ENCODE measurements at places on chromosomes 4 and X.

- DNase-seq, result no peak
Measured at GRCh38 chr4:56699537-56700105, 18.5 kb upstream of the HOPX start.

- DNase-seq, result no peak
Measured at GRCh38 chr4:76226418-76226817, 12.8 kb upstream of the SCARB2 start.

GRCh38 chr4:16415751-16416150 lies 189.5 kb upstream of the TAPT1 start:
- no peak for DNase-seq

DNA sequence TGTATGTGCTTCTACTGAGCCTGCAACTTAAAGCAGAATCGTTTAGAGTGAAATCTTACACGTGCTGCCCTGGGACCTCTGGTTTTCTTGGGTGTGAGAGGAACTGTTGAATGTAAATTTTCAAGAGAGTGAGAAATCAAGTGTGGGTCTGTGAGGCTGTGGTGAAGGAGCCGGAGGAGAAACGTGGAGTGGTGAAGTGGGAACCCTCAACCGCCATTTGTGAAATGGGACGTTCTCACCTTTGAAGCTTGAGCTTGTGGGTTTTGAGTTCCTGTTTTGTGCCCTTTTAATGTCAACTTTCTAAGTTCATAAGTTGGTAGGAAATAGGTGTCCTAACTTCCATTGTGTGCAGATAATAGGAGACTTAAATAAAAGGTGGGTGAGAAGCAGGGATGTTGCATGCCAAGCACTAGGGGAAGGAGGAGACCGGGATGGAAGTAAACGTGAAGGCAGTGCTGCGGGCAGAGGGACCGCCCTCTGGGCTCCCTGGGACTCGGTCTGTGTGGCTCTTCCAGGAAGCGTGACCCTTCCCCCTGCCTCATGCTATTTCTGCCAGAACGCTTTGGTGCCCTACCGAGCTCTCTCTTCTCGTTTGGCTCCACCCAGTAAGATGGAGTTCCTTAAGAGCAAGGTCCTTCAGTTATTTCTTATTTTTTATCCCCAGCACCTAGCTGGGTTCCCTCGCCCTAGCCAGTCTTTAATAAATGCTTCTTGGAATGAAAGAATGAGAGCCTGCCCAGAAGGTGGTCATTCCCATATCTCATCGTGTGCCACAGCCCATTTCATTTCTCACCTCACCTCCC lies 56.0 kb downstream of the TMEM131L start:
- DNase-seq, result peak; percentile 65

DNA sequence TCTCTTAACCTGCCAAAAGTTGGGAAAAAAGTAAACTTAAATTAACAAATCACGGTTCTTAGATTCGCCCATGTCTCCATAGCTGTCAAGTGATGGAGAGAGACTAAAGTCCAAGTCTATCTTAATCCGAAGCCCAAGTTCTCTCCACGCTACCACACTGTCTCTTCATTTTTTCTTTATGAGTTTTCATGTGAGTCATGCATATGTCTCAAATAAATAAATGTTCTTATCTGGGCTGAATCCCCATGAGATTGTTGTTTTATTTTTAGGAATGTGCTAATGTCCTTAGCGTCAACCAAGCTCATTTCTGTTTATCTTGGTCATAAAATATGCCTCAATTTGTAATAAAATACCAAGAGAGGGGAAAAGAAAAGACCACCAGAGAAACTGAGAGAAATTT lies 169.3 kb downstream of the RCHY1 start:
- DNase-seq, result no peak

GRCh38 chrX:43345166-43345565 lies 310.9 kb upstream of the MAOA start:
- DNase-seq, result no peak

DNA sequence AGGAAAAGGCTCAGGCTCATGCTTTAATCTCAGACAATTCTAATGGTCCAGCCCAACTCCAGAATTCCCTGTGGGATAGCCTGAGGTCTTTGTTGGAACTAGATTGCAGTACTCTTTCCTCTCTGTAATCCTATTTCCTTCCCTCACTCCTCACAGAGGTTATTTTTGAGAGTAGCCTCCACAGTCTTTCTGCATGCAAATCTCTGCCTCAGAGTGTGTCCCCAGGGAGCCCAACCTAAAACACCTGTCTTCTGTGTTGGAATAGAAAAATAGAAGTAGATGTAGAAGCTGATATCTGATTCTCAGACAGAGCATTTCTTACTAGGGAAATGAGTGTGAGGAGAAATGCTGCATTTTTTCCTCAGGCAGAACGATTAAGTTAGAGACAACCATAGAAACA lies 915.5 kb upstream of the EPHA5 start:
- DNase-seq, result no peak

DNA sequence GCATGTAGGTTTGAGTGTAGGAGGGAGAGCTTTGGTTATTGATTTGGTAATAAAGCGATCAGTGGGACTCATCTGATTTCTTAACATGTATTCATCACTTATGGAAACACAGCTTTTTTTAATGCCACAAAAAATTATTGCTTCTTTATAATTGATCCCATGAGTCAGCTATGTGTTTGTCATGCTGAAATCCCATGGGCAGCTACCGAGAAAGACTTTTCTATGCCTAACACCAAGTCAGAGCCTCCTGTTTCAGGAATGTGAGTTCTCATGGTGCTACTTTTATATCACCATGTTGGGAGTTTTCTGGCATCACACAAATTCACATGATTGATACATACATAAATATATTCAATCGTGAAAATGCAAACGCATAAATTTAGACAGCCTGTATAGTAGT lies 165.7 kb downstream of the RAPGEF2 start:
- no peak for DNase-seq

- DNase-seq, result no peak
Measured at GRCh38 chr4:149136951-149137620, 678.6 kb downstream of the IQCM start.

- no peak for DNase-seq
Measured at GRCh38 chrX:150506486-150506885, 61.9 kb upstream of the MTM1 start.

DNA sequence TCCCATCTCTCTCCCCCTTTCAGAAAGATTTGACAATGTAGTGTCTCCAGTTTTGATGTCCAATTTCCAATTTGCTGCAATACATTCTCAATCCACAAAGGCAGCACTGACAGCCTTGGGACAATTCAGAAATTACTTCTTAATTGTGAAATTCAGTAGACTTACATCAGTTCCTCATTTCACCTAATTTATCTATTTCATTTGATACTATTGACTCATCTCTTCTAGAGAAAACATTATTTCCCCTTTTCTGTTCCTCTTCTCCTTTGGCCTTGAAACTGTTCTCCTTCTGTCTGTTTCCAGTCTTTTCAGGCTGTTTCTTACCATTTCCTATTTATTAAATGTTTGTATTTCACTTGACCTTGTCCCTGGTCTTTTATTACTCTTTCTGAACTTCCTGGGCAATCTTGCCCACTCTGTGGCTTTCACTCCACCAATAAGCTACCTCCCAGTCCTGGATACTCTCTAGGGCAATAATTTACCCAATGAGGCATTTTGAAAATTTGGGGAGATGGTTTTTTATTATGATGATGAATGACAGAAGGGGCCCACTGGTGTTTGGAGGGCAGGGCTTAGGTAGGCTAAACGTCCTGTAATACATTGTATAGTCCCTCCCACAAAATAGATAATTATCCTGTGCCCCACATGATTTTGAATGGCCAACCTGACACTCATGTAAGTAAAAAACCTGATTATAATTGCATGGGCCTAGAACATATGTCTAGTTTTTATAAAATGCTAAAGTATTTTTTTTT lies 498.0 kb upstream of the BOD1L1 start:
- no peak for DNase-seq

- DNase-seq, result no peak
Measured at GRCh38 chrX:133188631-133189030, 29.5 kb downstream of the TFDP3 start.

DNA sequence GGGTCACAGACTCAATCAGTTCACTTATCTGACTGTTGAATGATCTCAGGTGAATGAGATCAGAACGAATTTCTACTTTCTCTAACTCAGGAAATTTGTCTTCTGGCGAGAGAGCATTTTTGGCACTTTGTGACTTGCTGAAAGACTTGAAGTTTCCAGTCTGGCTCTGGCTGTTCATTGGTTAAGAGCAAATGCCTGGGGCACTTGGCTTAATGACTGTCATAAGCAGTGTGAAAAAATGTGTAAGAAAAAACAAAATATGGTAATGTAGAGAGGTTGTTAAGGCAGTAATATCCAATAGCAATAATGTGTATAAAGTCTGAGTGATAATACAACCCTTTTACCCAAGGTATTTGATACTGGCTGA lies 71.3 kb upstream of the PGRMC2 start:
- DNase-seq, result no peak

GRCh38 chrX:123084797-123085196 lies 99.3 kb upstream of the GRIA3 start:
- no peak for DNase-seq

DNA sequence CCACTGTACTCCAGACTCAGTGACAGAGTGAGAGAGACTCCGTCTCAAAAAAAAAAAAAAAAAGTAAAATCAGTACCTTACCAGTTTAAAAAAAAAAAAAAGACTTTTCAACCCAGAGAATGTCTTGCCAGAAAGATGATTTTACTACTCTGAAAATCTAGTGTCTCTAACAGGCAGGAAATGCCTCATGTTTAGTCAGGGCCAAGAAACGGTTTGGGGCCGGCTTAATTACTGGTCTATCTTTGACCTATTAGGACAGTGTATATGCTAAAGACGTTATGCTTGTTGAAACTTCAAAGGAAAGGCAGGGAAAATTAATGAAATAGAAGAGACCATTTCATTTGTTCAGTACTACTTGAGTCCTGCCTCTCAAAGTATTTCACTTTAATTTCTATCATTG lies 9.9 kb downstream of the BEND4 start:
- DNase-seq, result no peak

- DNase-seq, result no peak
Measured at GRCh38 chrX:9816084-9816700, 30.0 kb downstream of the SHROOM2 start.

DNA sequence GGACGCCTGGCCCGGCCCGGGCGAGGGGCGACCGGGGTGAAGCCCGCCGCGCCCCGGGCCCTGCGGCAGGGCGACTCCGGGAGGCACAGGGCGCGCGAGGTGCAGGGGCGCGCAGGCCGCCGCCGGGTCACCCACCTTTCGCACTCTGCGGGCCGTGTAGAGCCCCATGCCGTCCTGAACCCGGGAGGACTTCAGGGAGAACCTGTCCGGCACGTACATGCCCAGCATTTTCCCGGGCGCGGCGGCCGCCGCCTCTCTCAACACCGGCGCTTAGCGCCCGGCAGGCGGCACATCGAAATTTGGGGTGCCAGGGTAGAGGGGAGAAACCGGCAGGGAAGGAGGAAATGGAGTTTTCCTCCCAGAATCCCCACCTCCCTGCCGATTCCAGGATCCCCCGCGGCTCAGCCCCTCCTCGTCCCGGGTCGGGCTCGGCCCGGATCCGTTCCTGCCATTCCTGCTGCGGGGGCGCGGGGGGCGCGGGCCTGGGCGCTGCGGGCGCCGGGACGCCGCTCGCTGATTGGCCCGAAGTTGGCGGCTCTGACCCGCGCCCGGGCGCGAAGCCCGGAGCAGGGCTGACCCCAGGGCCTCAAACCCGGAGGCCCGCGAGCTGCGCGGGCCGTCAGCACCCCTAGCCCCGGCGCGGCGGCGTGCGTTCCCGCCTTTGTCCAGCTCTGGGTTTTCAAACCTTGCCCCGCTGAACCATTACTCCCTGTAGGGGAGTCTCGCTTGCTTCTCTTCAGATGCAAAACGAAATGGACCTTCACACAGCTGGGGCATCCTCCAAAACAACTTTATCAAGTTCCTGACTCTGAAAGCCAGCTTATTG lies at the start of gene PRDM5:
Gene PRDM5, minus strand, starts transcription at position 346 of the 826 bp plus-strand sequence. Its CDS starts 118 bp downstream, at position 228.
- DNase-seq, result peak; percentile 13

- no peak for DNase-seq
Measured at GRCh38 chr4:38867478-38868058, at the start of gene FAM114A1. FAM114A1 (plus strand) TSS chr4:38867806; CDS start chr4:38878079, 10,273 bp downstream.

GRCh38 chrX:134764202-134764785 lies 106.0 kb upstream of the PLAC1 start:
- DNase-seq, result peak; percentile 35
